GM23338 (cell line): ENCODE measurements at places on chromosomes 1 and 21.

DNA sequence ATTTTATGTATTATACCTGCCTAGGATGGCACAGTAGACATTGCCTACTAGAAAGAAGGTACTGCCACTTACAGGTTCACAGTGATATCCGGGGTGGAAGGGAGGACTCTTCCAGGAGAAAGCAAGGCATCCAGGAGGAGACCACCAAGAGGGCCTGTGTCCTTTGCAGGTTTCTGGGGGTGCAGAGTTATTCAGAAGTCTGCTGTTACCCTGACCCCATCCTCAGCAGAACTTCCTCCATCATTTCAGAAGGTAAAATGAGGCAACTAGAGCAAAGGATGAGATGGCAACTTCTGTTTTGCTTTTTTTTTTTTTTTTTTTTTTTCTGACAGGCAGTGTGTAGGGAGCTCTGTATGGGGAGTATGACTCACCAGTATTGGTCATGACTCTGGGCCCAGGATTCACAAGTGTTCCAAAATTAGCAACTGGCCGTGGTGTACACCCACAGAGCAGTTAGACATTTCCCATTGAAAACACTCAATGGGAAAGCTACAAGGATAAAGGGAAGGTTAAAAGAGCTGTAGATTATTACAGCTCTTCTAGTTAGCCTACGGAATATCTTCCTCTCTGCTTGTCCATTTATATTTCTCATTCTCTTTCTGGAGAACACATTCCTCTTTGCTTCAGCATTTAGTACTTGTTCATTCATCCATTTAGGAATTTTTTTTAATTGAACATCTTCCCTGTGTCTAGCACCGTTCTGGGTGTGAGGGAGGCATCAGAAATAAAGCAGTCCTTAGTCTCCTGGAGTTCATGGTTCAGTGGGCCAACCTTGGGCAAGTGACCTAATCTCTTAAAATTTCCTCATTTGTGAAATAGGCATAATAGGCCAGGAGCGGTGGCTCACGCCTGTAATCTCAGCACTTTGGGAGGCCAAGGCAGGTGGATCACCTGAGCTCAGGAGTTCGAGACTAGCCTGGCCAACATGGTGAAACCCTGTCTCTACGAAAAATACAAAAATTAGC, 50.5 kb upstream of the PPP2R5A start:
- no peak for DNase-seq

DNA sequence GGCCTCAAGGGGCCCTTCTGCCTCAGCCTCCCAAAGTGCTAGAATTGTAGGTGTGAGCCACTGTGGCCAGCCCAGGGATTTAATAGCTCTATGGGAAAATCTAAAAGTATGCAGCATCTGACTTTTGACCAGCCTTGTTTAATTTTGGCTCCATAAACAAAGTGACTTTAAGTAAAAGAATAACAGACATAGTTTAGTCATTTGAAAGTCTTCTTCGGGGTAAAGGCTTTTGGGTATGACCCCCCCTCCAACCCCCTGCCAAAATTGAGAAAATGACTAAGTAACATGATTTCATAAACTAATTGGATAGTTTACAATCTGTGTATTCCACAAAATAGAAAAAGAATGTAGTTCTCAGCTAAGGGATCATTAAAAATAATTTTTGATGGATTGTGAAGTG, 17.0 kb downstream of the GPBP1L1 start:
- no peak for DNase-seq

DNA sequence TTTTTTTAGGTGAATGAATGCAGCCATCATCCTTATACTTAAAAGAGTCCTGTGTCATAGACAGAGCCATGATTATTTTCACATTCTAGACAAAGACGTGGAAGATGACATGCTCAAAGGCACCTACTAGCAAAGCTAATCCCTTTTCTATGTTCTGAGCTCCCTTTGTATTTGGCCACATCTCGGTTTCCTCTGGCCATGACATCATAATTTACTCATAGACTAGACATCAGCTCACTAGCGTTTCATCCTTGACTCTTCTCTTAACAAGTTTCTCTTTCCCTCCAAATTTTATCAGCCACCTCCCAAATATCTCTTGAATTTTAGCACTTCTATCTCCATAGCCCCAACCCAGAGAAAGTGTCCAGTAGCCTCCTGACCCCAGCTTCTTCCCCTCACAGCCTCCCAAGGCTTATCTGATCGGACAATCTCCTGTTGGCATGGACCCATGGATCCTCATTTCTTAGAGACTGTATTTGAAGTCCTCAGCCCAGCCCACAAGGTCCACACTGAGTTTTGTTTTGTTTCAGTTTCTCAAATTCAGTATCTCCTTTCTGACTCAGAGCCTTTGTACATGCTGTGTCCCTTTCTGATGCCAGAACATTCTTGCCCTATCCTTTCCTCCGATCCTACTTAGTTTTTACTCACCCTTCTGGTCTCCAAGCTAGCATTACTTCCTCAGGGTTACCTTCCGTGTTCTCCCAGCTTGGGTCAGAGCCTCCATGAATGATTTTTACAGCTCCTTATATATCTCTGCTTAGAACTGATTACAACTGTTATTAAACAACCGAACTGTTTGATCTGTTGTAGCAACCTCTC, 33.0 kb upstream of the EPS8L3 start:
- no peak for DNase-seq

DNA sequence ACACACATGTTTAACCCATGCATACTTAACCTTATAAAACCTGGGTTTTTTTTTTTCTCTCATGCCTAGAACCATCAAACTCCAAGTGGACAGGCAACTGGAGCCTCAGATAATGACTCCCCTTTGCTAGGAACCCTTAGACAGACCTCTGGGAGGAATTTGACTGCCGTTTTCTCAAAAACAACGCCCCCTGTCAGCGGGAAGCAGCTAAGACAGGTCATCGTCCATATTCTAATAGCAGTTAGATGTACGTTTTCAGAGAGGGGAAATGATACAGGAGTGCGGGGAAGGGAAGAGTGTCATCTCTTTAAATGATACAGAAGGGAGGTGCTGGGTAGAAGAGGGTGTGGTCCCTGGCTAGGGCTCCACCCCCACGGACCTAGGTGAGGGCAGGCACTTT, 34.7 kb downstream of the LRRC3 start:
- peak; percentile 71 for DNase-seq

- no peak for DNase-seq
Measured at GRCh38 chr1:97135972-97136371, 414.4 kb downstream of the PTBP2 start.

DNA sequence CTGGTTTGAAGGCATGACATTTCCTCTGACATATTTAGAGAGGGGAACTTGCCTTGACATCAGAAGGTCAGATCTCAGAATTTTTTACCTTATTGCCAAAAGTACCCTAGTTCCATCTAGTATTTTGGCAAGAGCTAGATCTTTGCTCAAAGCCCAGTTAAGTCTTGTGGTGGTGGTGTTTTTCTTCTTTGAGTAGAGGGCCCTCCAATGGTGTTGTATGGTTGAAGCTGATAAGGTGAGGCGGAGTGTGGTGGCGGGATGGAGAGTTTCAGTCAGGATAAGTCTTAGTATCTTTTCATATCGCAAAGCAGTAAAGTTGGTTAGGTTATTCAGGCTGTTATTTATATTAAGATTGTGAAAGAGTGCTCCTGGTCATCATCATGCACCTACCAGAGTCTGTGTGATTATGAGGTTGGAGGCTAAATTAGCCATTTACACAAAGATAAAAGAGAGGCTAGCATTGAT, 20.1 kb upstream of the MACF1 start:
- no peak for DNase-seq

DNA sequence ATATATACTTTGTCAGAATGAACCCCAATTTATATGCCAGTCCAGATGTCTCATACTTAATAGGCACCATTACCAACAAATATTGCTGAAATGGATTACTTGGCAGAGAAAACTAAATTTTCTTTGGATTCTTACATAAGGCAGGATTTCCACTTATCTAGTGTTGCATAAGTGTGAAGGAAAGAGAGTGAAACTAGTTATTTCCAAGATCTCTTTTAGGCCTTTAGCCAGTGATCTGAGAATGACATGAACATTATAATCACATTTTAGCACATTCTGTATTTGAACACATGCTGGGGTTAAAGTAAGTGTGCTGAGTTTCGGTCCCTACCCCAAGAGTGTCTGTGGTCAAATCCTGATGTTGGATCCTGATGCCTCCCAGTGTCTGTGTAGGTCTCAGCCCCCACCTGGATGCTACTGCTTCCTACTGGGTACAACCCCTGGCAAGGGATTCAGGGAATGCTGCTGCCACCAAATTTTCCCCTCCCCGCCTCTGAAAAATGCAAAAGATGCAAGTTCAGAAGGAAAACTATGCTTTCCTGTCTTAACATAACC, 11.2 kb downstream of the DDAH1 start:
- DNase-seq = no peak

DNA sequence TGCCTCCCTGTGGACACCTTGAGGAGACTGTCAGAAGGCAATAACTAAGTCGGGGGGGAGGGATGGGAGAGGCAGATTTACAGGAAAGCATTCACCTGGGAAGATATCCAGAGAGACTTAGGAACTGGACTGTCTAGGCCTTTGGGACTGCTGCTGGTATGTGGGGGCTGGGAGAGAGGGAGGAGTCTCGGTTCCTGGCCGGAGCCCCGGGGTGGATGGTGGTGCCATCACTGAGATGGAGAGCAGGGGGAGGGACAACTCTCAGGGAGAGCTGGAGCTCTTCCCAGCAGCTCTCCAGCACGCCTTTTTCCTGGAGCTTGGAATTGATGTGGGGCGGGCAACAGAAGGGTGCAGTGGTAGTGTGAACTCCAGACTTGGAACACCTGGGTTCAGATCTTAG, 22.1 kb downstream of the PTPRF start:
- DNase-seq = no peak

GRCh38 chr1:31539329-31539728, 37.0 kb upstream of the TINAGL1 start:
- no peak for DNase-seq

- DNase-seq = no peak
Measured at GRCh38 chr1:81702903-81703302, 97.8 kb upstream of the ADGRL2 start.

DNA sequence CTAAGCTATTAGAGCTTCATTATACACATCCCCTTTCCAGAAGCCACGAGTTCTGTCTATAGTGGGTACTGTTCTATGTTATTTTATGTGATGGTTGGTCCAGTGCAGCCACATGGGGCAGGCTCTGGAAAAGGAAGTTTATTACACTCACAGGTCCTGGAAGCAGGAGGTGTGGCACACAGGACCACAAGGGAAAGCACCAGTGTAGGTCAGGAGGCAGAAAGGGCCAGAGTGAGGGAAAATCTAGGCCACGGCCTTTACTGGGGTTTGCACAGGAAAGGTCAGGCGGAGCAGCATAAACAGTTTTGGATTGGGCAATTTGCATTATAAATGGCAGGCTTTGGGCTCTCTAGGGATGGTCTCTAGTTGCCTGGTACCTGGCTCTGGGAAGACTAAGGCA, 21.8 kb upstream of the CNIH3 start:
- DNase-seq = no peak

- peak; percentile 36 for DNase-seq
Measured at GRCh38 chr1:150221552-150221951, 14.4 kb downstream of the ANP32E start.

- DNase-seq = no peak
Measured at GRCh38 chr1:161214369-161214768, 726 bp upstream of the FCER1G start.

DNA sequence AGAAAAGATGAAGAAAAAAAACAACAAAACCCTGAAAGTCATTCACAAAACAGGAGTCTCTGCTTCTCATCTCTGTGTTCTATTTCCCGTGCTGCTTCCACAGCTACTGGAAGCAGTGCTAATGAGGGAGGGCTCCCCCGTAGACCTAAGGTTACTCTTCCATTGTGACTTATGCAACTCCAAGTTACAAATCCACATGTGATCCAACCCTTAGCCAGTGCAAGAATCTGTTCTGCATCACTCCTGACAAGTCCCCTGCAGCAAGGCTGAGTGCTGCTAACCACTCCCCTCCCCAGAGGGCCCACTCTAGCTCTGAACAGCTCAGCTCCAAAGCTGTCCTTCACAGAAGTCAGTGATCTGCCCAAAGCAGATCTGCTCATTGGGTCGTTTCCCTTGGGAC, 10.3 kb downstream of the DNALI1 start:
- no peak for DNase-seq

DNA sequence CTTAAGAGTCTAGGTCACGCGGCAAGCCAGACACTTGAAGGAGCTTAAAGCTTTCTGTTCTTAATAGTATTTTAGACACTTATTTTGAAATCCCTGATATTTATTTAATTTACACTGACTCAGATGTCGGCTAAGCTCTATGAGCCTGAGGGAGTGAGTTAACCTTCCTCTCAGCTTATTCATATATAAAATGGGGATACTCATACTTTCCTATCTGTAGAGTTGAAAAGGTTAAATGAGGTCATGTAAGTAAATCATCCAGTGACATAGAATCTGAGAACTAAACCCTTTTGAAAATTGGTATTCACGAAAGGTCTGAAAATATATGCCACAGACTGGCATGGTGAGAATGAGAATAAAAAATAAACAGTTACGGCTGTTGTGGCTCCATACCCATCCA, 1.4 kb upstream of the GPR161 start:
- DNase-seq = no peak

DNA sequence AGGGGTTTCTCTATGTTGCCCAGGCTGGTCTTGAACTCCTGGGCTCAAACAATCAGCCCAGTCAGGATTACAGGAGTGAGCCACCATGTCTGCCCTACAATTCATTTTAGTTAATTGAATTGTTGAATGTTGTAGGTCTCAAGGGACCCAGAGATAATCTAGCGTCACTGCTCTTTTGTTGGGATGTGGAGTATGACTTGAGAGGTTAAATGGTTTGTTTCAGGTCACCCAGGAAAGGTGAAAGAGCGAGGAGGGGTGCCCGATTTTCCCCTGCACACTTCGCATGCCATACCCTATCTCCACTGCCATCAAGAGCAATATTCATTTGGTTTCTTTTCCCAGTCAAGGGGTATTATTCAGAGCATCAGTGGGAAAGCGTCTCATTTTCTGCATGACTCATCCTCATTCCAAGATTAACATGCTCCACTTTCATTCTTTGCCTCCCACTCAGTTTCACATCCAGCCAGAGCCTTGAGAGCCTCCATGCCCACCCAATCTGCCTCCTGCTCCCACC, 13.1 kb upstream of the SLC30A1 start:
- DNase-seq = no peak

DNA sequence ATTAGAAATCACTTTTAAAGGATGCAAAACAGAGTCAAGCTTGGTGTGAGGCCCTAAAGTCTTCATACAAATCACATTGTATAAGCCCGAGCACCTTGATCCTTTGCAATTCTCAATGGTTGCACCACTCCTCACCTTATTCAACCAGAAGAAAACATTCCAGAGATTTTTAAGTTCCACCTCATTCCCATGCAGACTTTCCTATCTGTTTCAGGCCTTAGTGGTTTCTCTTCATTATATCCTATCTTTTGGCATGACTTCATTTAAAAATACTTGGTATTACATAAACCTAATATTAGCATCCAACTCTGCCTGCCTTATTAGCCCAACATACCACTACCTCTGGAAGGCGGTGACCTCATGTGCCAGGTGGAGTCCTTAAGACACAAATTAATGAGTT, 9.3 kb upstream of the GREM2 start:
- DNase-seq = peak; percentile 27

- DNase-seq = no peak
Measured at GRCh38 chr1:80656641-80657040, 1144.1 kb upstream of the ADGRL2 start.
